T-helper 2 cell treated with Interferon-gamma antibody and Interleukin-4, amounts not matched to agents 5 μg/mL and 100 μg/mL, for 36 hours (primary cell): ENCODE measurements at places on chromosomes 7 and 10.

DNA sequence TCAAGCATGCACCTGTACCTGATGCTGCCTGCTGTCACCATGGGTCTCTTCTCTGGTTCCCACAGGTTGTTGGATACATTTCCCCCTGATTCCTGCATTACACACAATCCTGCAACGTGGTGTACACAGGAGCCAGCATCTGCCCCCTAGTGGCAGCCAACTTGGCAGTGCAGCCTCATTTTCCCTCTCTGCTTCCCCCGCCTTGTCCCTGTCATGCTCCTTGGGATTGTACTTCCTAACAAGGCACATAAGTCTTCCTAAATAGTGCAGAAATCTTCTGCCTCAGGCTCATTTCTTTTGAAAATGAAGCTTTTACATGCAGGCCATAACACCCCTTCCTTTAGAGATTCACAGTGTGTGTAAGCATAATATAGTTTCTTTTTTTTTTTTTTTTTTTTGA, 387.5 kb downstream of the CCSER2 start:
- no peak for DNase-seq

- no peak for DNase-seq
Measured at GRCh38 chr10:80191589-80192270, 13.6 kb downstream of the ANXA11 start.

GRCh38 chr7:146131701-146132100, 15.1 kb downstream of the CNTNAP2 start:
- no peak for DNase-seq

- DNase-seq = no peak
Measured at GRCh38 chr10:13681095-13681494, 94.3 kb downstream of the PRPF18 start.

DNA sequence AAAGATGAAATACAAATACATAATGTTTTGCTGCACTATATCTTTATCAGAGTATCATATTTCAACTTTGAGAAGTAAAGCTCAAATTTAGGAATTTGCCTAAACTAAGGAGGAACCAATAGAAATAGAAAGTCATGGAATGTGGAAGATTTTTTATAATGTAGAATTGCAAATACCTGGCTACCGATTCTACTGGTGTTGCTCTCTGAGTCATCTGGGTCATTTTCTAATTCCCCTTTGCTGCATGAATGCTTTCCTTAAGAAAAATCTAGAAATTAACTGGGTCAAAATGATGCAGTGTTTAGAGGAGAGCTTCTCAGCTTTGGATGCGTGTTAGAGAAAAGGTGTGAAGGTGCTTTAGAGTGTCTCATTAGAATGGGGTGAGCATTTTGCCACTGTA, 568.9 kb upstream of the ANKRD30A start:
- DNase-seq = no peak
